ENCODE measurements at places on chromosomes 12 and 14.

- DNase-seq: no peak
Measured at GRCh38 chr14:100784523-100785337, 41.2 kb upstream of the MEG3 start.

DNA sequence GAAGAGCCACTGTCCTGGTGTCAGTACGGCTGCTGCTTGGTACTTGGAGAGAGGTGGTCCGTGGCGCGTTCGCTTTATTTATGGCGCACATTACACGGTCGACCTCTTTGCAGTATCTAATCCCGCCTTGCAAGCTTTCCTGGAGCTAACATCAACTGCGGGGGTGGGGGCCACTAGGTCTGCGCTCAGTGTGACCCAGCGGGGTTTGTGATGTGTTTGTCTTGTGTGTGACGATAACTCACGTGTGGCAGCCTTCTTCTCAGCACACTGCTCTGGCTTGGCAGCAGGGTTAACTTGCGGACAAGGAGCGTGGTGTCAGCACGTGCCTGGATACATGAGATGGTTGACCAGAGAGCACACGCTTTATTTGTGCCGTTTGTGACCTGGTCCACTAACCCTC, 122.2 kb upstream of the RTL1 start:
- no peak for DNase-seq

GRCh38 chr12:67816269-67816668, 167.7 kb downstream of the DYRK2 start:
- no peak for DNase-seq

GRCh38 chr12:74892057-74892633, 317.5 kb downstream of the KCNC2 start:
- DNase-seq: no peak

DNA sequence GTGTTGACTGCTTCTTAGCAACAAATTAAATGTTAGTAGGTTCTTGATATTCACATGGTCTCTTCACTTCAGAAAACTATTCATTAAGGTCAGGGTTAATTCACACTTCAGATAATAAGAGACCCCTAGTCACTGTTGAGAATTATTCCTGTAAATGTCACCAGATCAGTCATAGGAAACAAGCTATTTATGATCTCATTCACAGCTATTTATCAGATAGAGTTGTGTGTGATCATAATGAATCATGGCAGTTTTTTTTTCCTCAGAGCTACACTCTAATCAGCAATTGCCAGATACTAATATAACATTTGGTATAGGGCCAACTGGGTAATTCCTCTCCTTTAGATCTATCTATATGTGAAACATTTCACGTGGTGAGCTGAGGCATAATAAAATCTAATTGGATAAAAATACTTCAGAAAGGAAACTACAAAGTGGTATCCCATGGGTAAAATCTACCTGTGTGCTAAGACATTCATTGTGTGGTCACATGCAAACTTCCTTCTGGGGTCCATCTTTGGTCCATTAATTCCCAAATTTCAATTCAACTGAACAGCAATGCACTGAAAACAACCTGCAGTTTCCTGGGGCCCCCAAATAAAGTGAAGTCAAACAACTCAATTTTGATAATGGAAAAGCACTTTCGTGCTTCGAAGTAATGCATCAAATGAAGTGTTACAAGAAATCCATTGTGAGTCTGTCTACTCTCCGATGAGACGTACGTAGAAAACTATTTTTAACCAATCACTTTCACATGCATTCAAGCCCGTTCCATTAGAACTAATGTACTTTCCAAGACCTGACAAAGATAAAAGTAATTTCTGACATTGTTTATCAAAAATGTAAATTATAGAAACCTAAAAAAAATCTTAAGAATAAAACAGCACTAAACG, 197.0 kb downstream of the ACSS3 start:
- DNase-seq: no peak

DNA sequence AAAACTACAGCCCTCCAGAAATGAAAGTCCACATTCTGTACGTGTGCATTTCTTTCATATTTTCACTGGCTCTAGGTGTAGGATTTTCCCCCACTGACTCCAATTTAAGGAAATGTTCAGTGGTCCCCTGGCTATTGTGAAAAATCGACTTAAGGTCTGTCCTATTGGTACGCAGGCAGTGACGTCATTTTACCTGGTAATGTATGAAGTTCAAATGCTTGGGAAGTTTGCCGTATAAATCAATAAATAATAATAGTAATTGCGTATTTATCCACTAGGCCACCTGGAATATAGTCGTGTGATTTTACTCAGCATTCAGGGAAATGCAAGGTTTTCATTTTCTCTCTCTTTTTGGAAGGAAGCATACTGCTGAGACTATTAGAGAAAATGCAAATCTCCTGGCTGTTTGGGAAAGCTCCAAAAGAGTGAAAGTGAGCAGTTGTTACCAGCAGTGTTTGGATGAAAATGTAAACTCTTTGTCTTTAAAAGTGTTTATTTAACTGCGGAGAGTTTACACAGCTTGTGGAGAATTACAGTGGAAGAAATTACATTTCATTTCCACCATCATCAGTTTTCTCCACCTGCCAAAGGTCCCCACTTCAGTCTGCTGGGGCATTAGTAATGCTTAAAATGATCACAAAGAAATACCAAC, 107.0 kb downstream of the EXOC5 start:
- DNase-seq: no peak

DNA sequence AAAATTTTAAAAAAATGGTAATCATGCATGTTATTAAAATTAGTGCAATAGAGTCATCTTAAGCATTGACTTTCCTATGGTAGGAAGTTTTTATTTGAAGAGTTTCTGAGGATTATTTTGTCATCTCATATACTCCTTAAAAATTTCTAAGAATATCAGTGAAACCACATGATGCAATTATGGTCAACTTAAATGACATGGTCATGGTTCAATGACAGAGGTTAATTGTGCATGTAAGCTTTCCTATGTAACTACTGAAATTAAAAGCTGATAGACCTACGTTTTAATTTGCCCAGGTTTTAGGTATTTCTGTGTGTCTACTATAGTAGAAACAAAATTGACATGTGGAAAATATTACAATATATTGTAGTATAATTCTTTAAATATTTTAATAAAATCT, 21.0 kb upstream of the LMO3 start:
- no peak for DNase-seq

- DNase-seq: no peak
Measured at GRCh38 chr14:71659159-71659558, 273.1 kb upstream of the RGS6 start.

DNA sequence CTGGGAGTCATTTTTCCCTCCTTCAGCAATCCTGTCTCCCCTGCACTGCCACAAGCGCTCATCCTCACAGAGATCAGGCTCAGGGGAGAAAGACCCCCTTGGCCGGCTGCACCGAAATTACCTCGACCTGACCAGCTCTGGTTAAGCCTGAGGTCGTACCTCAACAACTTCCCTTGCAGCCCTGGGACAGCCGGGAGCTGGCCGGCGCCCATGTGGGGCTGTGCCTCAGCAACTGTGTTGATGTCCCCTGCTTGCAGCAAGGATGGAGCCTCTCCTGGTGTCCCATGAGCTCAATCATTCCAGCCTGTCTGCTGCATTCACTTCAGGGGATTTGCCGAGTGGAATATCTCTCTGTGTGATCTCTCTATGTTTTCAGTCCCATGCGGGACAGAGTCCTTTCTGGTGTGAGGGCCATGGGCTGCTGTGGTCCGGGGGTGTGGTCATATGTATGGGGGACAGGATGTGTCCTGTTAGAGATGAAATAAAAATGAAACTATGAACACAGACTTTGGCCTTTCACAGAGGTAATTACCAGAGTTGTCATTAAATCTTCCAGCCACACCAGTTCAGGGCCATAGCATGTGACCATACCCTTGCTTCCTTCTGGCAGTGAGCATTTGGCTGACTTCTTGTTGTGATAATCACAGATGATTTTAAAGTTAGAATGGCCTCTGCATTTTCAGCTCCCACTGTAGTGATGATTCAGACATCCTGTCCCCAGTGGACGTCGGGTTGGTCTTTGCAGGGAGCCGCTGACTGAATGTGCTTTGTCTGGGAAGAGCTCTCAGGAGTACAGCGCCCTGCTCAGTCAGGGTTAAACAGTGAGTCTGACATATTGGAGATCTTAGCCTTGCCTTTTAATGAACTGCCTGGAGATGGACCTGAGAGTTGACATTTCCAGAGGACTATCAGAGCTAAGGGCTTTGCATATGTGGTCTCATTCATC, 405.9 kb downstream of the AACS start:
- no peak for DNase-seq

DNA sequence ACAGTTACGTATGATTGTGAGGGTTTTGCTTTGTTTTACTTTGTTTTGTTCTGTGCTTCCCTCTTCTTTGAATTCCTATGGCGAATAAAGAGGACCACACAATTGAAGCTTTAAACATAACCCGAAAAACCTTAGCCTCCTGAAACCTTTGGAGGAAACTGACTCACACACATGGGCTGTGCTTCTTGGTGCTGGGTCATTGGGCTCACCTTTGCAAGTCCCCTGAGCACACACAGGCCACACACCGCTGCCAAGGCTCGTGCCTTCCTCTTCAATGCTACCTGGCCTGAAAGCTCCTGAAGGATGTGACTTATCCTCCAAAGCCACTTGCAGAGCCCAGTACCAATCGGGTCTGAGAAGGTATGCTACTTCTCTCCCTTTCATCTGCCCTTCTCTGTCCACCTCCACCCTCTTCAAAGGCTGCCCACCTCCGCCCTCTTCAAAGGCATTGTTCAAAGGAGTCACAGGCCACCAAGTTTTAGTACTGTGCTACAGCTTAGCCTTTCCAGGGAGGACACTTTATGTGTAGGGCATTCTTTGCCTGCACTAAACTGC, 114.6 kb downstream of the FOXN3 start:
- DNase-seq: no peak

GRCh38 chr12:117900561-117900960, 68.2 kb downstream of the KSR2 start:
- no peak for DNase-seq

GRCh38 chr14:72546344-72547016, 347.4 kb downstream of the DPF3 start:
- no peak for DNase-seq

DNA sequence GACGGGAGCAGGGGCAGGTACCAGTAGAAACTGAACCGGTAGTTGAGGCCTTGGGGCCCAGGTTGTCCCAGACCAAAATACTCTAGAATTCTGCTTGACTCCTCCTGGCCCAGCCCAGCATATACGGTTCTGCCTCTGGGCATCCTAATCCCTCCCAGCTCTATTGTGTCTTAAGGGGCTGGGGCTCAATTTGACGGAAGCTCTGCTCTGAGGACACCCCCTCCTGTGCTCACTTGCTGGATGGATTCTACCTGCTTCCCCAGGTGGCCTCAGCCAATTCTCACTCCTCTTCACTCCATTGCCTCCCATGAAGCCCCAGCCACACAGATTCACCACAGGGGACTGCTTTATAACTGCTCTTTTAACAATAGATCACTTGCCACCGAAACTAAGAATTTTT, 219.5 kb upstream of the FKBP4 start:
- no peak for DNase-seq

- no peak for DNase-seq
Measured at GRCh38 chr12:83932011-83932410, 980.6 kb downstream of the SLC6A15 start.

DNA sequence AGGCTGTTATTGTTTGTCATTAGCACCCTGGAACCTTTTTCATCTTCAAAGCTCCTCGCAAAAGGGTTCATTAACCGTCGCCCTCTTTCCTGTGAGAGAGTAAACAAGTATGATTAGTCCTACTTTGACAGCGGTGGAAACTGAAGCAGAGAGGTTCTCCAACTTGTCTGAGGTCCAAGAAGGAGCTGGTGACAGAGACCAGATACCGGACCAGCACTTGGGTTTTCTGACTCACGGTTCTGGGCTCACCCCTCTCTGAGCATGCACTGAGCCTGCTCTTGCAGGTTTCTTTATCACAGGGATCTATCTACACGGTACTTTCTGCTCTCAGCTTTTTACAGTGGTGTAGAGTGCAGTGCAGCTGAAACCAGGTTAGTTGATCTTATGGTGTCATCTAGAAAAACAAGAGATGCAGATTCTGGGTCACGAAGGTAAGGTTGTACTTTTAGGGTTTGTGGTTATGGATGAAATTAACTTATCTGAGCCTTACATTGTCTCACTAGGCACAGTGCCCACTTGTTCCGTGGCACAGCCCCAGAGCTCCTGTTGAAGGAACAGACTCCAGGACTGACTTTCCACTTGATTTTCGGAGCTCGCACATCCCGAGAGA, 62.1 kb downstream of the PPP2R5C start:
- DNase-seq: peak; percentile 54

- no peak for DNase-seq
Measured at GRCh38 chr12:6934110-6934509, 6.4 kb downstream of the ATN1 start.

DNA sequence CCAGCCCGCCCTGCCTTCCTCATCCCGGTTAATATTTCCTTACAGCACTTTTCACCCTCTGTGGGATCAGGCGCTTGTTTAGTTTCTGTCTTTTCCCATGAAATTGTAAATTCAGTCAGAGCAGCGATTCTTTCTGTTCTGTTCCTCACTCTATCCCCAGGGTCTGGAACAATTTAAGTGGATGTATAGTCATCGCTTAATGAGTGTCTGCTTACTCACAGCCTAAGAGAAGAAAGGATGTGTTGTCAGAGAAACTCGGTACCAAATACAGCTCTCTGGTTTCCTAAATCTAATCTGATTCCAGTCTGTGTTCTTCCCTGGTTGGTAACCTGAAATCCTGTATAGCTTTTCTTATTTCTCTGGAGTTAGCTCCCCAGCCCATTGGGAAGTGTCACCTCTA, 44.9 kb downstream of the FOS start:
- no peak for DNase-seq

DNA sequence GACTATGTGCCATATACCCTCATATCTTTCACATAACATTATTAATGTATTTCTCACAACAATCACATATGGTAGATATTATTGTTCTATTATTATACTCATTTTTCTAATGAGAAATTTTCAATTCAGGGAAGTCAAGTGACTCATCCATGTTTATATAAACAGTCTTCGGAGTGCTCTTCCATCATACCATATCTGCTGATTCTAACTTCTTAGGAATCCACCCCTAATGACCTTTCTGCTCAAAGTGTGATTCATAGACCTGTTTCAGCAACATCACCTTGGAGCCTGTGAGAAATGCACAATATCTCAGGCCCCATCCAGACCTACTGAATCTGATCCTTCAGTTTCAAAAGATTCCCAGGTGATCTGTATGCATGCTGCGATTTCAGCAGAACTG, 39.8 kb upstream of the OVCH1 start:
- DNase-seq: no peak

DNA sequence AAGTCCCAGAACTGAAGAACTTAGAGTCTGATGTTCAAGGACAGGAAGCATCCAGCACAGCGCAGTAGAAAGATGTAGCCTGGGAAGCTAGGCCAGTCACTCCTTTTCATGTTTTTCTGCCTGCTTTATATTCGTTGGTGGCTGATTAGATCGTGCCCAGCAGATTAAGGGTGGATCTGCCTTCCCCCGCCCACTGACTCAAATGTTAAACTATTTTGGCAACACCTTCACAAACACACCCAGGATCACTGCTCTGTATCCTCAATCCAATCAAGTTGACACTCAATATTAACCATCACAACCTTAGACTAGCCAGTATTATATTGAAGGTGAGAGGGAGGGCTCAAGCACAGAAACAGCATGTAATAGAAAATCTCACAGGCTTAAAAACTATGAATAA, 222.9 kb downstream of the C12orf50 start:
- no peak for DNase-seq

- DNase-seq: no peak
Measured at GRCh38 chr14:26598081-26598671, 343 bp upstream of the NOVA1 start.

All from stimulated activated CD4-positive, alpha-beta T cell treated with anti-CD3 and anti-CD28 coated beads, Interleukin-4, amount 100 ng/mL, for 48 hours (primary cell).